ENCODE measurements at places on chromosomes 5 and 9.

DNA sequence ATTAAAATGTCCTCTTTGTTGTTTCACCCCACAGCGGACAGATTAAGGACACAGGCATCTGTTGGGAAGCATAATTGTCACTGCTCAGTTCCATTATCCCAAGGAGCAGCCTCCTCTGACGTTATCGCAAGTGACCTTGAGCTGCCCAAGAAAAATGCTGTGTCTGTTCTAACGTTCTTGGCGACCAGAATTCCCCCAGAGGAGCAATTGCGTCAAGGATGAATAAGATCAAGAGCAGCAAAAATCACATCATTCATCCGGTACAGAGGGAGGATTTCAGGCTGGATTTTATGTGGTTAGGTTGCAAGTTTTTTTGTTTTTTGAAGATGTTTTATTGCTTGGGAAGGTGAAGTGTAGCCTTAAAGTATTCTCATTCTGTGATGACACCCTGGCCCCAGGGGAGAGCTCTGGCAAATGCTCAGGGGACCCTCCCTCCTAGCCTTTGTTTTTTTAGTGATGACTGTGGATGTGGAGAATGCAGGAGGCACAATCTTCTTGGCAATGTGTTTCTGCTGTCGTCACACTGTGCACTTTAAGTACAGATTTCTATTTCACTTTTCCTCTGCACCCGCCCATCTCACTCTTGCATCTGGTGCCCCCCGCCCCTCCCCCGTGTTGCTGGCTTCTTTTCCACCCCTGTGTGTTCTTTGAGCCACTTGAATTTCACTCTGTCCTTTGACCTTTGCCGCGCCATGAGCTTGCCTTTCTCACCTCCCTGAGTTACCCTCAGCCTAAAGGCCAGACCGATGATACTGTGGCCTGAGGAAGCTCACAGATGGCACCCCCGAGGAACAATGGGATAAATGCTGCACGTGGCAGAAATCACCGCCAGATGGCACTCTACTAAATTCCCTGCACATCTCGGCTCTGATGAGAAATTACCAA is 308.5 kb downstream of the RAB3C start:
- peak; percentile 63 for DNase-seq

DNA sequence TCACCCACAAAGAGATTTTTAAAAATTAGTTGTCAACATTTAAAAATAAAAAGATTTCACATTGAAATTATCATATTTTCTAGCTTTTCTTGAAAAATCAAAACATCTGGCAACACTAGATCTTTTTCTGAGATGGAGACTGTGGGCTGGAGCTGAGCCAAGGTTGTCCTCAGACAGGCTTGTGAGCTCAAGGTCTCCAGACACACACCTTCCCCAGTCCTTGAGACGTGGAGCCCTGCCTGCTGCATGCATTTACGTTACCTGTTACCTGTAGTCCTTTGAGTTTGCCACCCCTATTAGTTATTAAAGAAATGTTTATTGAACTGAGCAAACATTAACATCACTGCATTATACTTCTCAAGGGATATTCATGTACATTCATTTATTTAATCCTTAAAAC is 87.5 kb upstream of the TLE1 start:
- DNase-seq: no peak

GRCh38 chr5:168931638-168932345 is 352.6 kb upstream of the PANK3 start:
- DNase-seq: no peak

- DNase-seq: no peak
Measured at GRCh38 chr9:120107138-120107537, 472.8 kb downstream of the CDK5RAP2 start.

- no peak for DNase-seq
Measured at GRCh38 chr5:116905885-116906284, 331.3 kb upstream of the SEMA6A start.

GRCh38 chr9:80811656-80812055 is 877.7 kb downstream of the TLE1 start:
- no peak for DNase-seq

GRCh38 chr5:167945542-167946384 is 345.7 kb upstream of the WWC1 start:
- DNase-seq: peak; percentile 53

- DNase-seq: no peak
Measured at GRCh38 chr5:174204535-174205313, 159.2 kb downstream of the NSG2 start.

DNA sequence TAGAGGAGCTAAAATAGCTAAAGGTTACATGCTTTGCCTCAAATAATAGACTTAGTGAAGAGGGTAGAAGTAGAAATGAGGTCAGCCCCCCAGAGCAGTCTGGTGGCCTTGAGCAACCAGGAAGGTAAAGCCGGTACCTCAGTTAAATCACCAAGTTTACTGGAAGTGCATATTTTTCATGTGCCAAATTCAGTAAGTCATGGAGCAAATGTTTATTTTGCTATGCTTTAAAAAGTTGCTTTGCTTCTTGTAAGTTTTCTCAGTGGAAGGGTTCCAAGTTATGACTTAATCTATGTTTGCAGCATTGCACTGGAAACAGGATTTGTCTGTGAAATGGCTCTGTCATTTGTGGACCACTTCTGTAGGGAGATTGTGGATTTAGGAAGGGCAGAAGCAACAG is 256.7 kb downstream of the ARRDC3 start:
- no peak for DNase-seq

- DNase-seq: no peak
Measured at GRCh38 chr9:126758916-126759585, 45.8 kb upstream of the ZBTB43 start.

DNA sequence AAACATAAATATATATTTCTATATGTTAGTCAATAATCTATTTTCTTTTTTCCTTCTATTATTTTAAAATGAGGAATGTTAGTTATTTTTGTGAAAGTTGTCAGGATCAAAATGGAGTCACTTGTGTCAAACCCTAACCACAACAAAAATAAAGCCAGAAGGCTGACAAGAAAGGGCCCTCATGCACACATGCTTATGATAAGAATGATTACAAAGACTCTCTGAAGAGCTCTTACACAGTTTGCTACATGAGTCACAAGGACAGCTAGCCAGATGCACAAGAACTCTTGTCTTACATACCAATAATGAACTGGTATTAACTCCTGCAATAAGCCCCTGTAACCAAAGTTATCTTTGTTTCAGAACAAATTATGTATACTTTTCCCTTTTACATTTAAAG is 64.7 kb downstream of the GGTA1 start:
- DNase-seq: no peak

DNA sequence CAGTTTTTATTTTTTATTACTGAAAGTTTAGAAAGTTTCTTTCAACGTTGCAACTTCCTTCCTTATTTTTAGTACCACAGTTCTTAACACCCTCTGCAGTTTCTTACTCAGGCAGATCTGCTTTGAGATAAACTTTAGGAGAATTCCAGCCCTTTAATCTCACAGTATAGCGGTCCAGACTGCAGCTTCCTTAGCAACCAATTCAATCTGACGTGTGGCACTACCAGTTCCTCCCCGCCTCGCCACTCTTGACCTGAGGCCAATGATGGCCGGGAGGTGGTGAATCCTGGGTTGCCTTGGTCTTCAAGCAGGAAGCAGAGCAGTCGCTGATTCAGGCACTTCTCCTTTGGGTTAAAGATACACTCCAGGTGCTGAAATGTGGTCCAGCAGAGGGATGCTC is 334.3 kb upstream of the TRPC7 start:
- DNase-seq: peak; percentile 6

GRCh38 chr9:36893911-36894310 is 140.2 kb downstream of the PAX5 start:
- DNase-seq: no peak

- no peak for DNase-seq
Measured at GRCh38 chr5:120419127-120419526, 45.0 kb upstream of the PRR16 start.

GRCh38 chr9:34590381-34591247 is 1.1 kb upstream of the CNTFR start:
- DNase-seq: no peak

- DNase-seq: no peak
Measured at GRCh38 chr5:95949810-95950209, 11.8 kb downstream of the ELL2 start.

DNA sequence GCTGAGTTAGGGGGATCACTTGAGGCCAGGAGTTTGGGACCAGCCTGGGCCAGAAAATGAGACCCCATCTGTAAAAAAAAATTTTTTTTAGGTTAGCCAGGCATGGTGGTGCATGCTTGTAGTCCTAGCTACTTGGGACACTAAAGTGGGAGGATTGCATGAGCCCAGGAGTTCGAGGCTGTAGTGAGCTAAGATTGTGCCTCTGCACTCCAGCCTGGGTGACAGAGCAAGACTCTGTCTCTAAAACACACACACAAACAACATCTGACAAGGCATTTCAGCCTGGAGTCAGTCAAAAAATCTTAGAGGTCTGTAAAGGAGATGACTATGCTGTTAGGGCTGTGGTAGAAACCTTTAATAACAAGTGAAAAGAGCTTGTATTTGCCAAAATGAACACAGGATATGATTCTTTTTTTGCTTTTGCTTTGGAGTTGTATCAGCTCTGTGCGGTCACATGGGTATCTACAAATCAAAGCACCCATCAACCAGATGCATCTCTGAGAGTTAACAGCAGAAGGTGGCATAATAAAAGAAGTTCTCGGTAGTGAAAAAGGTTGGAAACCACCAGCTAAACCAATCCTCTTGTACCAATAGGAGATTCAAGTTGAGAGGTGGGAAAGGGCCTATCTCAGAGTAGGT is 3.6 kb upstream of the PSMD5 start:
- no peak for DNase-seq

DNA sequence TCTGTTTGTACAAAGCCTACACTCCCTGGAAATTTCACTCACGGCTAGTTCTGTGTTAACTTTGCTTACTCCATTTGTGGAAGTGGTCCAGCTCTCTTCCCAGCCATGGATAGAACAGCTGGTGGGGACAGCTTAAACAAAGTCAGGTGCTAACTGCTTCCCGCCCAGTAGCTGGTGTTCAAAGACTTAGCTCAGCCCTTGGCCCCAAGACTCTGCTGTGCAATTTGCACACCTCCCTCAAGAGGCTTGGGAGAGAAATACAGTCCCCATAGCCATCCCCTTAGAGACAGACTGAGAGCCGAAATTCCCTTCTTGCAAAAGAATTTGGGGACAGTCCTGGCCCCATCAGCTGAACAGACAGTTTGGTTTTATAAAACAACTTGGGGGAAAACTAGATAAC is 73.8 kb upstream of the RAI14 start:
- no peak for DNase-seq

GRCh38 chr5:140319833-140320232 is 16.9 kb upstream of the PFDN1 start:
- no peak for DNase-seq

- no peak for DNase-seq
Measured at GRCh38 chr9:90097237-90097636, 492.4 kb downstream of the GADD45G start.

- DNase-seq: no peak
Measured at GRCh38 chr9:93665637-93666438, 89.5 kb downstream of the PHF2 start.

DNA sequence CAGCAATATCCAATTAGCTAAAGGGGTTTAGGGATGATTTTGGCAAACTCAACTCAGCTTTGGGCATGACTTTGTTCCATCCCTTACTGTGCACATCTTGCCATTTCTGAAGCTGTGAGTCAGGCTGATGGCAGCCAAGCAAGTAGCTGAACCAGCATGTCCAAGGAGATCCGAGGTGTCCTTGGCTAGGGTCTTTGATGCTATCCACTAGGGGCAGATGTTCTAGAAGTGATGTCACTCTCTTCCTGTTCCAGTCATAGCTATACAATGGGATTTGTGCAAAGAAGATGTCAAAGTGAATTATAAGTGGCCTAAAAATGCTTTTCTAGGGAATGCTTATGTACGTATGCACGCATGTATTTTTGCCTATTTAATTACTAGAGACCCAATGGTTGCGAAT is 160.8 kb upstream of the PAPPA start:
- DNase-seq: no peak

DNA sequence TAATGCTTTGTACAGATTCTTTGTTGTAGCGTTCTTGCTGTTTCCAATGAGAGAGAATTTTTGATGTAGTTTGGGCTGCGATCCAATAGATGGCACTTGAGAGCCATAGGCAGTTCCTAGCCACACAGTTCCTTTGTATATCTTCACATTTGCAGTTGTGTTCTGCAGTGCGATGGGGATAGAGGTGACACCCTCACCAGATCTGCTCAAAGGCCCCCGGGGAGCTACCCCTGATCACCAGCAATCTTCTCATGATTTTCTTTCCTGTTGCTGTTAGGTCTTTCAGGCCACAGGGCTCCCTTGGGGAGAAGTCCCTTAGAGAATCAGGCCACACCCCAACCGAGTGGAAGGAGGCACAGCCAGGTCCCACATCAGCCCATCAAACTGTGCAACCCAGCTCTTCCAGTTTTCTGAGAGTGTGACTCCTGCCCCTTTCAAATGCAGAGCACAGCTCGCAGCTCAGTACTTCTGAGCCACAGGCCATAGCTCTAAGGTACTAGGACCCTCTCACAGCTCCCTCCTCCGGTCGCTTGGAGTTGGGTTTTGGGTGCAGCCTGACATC is 353.7 kb downstream of the SLCO4C1 start:
- no peak for DNase-seq

- no peak for DNase-seq
Measured at GRCh38 chr9:109973336-109973735, 193.3 kb downstream of the PALM2AKAP2 start.

- DNase-seq: no peak
Measured at GRCh38 chr9:68978066-68978465, 35.8 kb downstream of the PRKACG start.

DNA sequence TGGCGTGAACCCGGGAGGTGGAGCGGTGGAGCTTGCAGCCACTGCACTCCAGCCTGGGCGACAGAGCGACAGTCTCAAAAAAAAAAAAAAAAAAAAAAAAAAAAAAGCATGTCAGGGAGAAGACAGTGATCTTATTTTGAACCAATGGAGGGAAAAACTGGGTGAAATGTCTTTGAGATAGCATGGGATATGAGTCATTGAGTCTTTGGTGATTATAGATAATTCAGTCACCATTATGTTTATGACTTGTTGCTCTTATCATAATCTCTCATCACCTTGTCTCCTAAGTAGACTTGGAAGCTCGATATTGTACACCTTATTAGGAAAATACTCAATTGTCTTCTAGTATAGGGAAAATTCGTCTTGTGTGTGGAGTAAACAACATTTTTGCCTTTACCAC is 55.1 kb upstream of the KDM4C start:
- no peak for DNase-seq

DNA sequence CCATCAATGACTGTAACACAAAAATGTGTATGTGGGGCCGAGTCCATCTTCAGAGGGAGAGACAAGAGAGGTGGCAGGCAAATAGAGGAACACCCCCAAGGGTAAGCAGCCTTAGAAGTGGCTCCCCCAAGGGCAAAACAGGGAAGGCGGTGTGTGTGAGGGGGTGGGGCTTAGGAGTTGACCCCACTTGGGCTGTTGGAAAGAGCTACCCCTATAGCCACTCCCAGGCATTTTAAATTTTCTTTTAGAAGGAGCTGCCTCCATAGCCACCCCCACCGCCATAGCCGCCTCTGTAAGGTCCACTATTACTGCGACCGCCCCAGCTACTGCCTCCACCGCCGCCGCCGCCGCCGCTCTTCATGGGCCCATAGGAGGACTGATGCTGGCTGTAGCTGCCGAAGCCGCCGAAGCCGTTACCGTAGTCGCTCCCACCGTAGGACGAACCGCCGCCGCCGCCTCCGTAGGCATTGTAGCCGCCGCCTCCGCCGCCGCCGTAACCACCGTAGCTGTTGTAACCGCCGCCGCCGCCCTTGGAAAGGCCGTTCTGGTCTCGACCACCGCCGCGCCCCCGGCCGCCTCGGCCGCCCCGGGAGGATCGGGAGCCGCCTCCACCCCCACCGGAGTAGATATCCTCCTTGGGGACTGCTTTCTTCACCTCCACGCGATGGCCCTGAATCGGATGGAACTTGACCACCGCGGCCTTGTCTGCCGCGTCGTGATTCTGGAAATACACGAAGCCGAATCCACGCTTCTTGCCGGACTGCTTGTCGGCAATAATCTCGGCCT is 1.1 kb downstream of the HNRNPA0 start:
- peak; percentile 42 for DNase-seq

Measured in heart right ventricle (tissue), 16 donors.